ENCODE measurements at places on chromosomes 5 and 9.
A peak's percentile ranks its signal among the peaks of the same experiment; 100 is the strongest.

DNA sequence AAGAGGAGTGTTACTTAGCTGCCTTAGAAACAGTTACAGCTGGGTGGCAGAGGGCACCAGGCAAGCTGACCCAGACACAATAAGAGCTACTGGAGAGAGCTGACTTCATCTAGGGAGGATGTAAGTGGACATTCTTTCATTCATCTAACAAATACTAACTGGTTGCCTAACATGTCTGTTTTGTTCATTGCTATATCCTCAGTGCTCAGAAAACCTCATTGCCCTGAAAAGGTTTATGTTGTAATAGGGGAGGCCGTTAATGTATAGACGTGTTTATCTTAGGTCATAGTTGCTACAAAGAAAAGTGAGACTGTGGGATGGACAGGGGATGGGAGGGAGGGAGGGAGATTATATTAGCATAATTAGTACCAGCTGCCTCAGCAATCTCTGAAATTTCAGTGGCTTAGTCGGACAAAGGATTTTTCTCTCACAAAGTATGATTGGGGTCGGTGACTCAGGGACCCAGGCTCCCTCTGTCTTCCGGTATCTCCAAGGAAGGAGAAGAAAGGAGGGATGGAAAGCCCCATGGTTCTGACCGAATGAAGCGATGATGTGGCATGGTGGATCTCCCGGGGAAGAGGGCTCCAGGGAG, 2.6 kb upstream of the SNX18 start:
- DNase-seq = no peak

DNA sequence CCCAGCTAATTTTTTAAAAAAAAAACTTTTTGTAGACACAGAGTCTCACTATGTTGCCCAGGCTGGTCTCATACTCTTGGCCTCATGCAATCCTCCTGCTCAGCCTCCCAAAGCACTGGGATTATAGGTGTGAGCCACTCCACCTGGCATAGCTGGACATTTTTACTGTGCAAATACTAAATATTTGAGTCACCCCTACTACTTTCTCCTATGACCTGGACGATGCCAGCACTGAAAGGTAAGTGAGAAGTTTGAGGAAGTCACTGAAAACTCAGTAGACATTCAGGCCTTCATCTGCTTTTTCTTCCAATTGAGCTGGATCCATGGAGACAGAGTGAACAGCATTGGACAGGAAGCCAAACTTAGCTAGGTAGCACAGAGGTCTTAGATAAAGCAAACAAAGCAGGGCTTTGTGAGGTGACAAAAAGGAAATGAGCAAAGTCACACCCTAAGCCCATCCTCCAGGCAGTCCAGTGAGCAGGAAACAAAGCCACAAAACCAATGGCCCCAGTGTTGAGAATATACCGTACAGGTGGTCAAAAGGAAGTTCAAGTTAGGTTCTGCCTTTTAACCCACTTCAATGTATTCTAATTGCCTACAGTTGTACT, 192.6 kb upstream of the RASA1 start:
- DNase-seq = no peak

- DNase-seq = no peak
Measured at GRCh38 chr5:130715541-130715940, 449.5 kb downstream of the HINT1 start.

GRCh38 chr5:23727271-23727670, 219.9 kb downstream of the PRDM9 start:
- peak; percentile 89 for DNase-seq

DNA sequence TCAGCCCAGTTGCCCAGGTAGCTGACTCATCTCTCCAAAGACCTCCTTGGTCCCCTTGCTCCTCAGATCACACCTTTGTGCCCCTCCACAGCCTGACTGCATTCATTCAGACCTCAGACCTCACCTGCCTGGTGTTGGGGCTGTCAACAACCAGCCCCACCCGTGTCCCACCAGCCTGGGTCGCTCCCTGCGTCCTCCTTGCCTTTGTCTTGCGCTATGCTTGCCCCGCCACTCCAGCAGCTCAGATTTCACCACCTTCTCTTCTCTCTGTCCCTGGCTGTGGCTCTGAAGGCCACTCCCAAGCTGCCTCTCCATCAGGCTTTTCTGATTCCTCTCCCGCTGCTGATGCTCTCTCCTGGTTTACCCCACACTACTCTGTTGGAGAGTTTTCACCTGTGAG, 103.5 kb downstream of the MVB12B start:
- peak; percentile 49 for DNase-seq

- DNase-seq = no peak
Measured at GRCh38 chr9:23545728-23546127, 280.3 kb downstream of the ELAVL2 start.

- DNase-seq = no peak
Measured at GRCh38 chr5:33725806-33726205, 166.0 kb downstream of the ADAMTS12 start.

- no peak for DNase-seq
Measured at GRCh38 chr5:6788956-6789649, 75.9 kb downstream of the TENT4A start.

- no peak for DNase-seq
Measured at GRCh38 chr9:117887383-117887782, 183.2 kb downstream of the TLR4 start.

GRCh38 chr5:36640949-36641348, 34.5 kb downstream of the SLC1A3 start:
- DNase-seq = no peak

GRCh38 chr5:103452666-103453065, 109.9 kb downstream of the NUDT12 start:
- no peak for DNase-seq

GRCh38 chr9:111691672-111692329, 30.4 kb downstream of the GNG10 start:
- DNase-seq = peak; percentile 30

DNA sequence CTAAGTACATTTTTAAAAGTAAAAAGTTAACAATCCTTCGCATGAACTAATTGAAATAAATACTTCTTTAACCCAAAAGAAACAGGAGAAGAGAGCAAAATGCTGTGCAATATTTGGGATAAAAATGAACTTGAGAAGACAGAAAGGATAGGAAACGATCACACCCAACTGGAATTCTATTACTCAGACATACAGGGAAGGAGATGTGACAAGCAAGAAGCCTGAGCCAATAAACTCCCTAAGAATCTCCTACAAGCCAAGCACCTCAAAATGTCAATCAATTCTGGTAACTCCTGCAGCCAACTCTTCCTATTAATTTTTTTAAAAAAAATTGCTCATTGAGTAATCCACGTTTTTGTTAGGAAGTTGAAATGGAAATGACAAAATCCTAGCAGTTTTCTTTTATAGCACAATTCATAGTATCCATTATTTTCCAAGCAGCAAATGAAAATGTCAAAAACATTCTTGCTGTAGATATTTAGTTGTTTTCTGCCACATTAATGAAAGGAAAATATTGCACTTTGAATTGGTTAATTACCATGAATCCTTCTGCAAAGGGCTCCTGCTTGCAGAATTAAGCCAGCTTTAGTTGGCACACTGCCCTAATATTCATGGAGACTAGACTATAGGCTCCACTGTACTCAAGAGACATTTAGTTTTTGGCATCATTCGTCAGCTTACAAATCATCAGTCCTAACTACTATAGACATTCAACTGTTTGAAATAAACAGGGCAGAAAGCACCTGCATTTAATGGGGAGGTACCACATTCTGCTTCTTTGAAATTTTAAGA, 89.0 kb downstream of the RFX3 start:
- DNase-seq = no peak

- peak; percentile 11 for DNase-seq
Measured at GRCh38 chr5:52989025-52989780, at the start of gene ITGA2. Gene ITGA2 (plus strand): TSS chr5:52989352. CDS start chr5:52989469, 117 bp downstream.

DNA sequence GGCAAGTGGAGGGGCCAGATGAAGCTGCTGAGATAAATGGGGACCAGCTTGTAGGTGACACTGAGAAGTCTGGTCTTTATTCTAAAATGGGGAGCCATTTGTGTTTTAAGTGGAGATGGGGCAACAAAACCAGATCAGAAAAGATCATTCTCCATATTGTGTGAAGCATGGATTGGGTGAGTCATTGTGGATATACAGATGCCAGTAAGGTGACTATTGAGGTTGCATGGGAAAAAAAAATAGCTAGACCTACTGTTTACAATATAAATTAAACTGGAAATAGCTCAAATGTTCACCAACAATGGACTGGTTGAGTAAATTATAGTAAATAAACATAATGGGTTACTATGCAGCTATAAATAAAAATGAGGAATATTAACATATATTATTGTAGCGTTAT, 5.4 kb upstream of the MAP1B start:
- DNase-seq = no peak

DNA sequence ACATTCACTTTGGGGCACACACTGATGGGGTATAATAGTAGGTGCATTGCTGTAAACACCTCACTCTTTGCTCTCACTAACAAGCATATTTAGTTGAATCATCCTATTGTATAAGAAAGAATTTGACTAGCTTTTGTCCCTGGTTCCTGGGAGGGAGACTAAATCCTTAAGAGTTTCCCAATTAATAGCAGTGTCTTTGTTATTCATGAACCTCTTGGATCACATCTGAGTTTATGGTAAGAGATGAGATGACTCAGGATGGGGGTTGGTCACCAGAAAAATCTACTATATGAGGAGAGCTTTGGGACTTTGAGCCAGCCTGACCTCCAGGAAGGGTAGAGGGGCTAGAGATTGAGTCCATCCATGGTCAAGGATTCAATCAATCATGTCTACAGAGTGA, 56.8 kb downstream of the PUM3 start:
- no peak for DNase-seq

- no peak for DNase-seq
Measured at GRCh38 chr5:34919077-34919476, 3.6 kb downstream of the BRIX1 start.

DNA sequence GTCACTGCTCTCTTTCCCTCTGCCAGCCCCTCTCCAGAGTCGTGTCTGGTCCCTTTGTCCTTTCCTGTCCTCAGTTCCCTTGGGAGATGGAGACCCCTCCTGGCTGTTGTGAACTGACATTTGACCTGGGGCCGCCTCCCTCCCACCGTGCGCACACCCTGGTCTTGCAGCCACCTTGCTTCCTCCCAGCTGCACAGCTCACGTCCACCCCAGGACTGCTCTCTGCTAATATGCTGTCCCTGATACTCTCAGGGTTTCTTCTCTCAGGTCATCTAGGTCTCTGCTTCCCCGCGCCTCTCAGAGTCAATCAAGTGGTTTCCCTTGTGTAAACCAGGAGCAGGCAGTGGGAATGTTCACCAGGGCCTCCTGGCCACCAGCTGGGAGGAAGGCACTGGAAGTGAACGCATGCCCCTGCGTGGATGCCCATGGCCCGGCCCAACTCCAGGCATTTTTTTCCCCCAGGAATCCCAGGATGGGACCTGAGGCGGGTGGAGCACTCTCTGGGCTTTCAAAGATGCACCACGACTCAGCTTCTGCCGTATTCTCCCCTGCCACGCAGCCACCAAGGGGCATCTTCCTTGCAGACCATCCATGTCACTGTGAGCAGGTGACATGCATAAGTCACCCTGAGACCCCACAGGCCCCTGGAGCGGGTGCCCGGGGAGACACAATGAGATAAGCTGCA, 142.4 kb downstream of the OLFM1 start:
- no peak for DNase-seq

GRCh38 chr5:139078345-139078744, 119.8 kb downstream of the SIL1 start:
- DNase-seq = no peak

- DNase-seq = no peak
Measured at GRCh38 chr9:79662537-79662956, 90.8 kb downstream of the TLE4 start.

DNA sequence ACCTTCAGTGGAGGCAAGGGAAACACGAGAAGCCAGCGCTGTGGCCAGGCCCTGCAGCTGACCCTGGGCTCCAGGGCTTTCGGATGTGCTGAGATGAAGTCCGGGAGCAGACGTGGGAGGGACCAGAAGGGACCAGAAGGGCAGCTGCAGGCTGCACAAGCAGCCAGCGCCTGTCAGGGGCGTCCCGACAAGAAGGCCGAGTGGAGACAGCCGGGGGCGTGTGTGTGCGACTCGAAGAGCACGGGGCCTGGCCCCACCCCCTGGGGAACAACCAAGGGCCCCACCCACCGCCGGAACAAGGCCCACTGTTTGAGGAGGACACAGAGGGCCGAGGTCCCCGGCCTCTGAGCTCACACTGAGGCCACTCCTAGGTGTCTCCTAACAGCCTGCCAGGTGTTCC, 31.4 kb downstream of the SLC12A7 start:
- no peak for DNase-seq

GRCh38 chr5:173673295-173674101, 57.0 kb upstream of the BOD1 start:
- DNase-seq = no peak

GRCh38 chr5:10583663-10584572, 20.0 kb downstream of the ANKRD33B start:
- DNase-seq = peak; percentile 32

DNA sequence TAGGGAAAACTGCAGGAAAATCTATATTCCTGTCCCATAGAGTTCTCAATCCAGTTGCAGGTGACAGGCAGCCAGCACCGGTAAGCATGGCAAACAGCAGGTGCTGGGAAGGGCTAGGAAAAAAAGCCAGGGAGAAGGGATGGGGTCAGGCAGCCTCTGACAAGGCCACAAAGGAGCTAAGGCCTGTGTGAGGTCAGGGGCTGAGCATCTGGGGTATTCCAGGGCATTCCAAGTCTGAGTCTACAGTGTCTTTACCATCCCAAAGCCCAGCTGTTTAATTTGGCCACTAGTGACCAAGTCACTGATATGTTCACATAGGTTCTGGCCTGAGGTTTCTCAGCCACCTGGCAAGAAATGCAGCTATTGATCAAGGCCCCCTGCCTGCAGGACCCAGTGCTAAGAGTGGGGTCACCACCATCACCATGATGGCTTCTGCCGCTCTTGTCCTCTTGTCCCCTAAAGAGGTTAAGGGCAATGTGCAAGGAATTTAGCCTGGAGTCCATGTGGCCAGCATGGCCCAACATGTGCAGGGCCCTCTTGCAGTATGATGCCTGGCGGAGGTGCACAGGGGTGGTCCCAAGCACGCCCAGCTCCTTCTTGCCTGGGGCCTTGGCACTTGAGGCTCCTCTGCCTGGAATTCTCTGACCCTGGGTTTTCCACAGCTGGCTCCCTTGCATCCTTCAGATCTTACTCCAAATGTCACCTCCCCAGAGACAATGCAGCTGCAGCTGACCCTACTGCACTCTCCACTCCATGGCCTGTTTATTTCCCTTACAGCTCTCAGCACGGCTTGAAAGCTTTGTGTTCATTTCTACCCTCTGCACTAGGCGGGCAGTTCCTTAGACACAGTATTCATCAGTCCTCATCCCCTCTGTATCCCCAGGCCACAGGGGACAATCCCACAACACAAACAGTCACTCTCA, 213.1 kb downstream of the MSX2 start:
- DNase-seq = no peak

DNA sequence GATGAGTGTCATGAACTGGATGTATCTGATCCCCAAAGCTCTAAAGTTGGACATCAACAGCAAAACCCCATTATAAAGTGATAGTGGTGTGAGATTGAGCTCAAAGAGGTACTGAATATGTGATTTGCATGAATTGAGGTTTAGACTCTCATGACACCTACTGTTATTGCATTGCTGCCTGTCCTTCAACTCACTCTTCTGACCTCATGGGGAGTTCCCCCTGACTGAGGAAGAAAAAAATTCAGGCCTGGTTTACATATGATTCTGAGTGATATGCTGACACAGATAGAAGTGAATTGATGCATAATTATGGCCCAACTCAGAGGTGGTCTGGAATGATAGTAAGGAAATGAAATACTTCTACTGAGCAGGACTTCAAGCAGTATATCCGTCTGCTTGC, 76.2 kb upstream of the CHD1 start:
- no peak for DNase-seq

Data from NCI-H510A treated with DMSO at 0.1 percent for 48 hours (cell line).